ENCODE measurements at places on chromosomes 1 and 21.

- DNase-seq = no peak
Measured at GRCh38 chr1:30317921-30318320, 405.5 kb downstream of the MATN1 start.

- DNase-seq = no peak
Measured at GRCh38 chr1:230286890-230287269, 139.3 kb downstream of the PGBD5 start.

DNA sequence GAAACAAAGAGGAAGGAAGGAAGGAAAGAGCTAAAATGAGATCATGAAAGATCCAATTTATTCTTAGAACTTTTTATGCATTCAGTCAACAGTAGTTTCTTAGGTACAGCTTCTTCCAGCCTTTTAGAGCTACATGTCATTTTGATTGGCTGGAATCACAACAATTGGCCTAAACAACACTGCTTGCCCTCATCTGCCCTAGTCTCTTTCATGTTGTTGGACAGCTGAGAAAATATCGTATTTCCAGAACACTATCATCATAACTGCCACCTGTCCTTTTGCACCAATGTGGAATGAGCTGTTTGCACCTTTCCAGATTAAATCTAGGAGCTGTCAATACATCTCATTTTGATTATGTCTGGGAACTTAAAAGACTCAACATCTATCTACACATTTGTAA, 161.7 kb downstream of the TGFBR3 start:
- DNase-seq = no peak

GRCh38 chr1:38834937-38835827, 24.4 kb downstream of the RRAGC start:
- DNase-seq = peak; percentile 61

GRCh38 chr1:218620956-218621355, 275.8 kb downstream of the TGFB2 start:
- no peak for DNase-seq

GRCh38 chr21:29125191-29125590, 5.3 kb upstream of the MAP3K7CL start:
- no peak for DNase-seq

DNA sequence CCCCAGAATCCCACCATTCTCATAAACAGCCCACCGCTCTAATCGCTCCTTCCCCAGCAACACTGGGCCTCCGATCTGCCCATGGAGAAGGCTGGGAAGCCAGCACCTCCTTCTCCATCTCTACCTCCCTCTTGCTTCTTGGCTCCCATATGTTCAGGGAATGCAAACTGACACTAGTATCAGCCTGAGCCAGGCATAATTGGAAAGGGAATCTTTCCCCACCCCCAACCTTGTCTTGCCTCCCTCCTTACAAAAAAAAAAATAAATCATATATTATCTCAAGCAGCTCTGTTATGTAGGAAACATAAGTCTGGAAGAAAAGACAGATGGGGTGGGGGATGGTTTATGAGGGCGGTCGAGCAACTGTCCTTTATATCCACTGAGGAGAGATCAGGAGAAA, 127.2 kb downstream of the NAV1 start:
- DNase-seq = no peak

DNA sequence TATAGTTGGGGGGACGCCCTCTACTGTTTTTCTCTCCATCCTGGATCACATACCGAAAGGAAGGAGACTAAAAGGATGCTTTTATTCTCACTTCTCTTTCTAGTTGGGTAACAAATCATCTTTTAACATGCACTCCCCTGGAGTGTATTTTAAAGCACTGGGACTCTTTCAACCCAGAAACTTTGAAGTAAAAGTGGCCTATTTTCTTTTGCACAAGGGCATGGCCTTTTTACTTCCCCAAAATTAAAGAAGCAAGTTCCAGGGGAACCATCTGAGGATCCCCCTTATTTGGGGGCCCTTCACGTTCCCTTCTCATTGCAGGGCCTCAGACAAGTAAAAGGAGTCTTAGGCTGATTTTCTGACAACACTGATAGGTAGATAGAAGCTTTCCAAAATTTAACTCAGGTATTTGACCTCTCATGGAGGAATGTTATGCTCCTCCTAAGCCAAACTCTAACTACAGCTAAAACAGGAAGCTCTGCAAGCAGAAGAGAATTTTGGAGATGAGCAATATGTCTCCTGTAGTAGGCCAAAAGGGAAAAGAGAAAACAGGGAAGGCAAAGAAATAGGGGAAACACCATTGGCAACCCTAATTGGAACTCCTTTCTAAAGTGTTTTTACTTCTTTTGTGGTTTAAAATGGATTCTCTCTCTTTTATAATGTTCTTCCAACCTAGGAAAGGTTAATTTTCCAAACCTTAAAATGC, 8.9 kb upstream of the CD46 start:
- no peak for DNase-seq

- DNase-seq = peak; percentile 14
Measured at GRCh38 chr1:21651214-21652042, 17.7 kb downstream of the RAP1GAP start.

DNA sequence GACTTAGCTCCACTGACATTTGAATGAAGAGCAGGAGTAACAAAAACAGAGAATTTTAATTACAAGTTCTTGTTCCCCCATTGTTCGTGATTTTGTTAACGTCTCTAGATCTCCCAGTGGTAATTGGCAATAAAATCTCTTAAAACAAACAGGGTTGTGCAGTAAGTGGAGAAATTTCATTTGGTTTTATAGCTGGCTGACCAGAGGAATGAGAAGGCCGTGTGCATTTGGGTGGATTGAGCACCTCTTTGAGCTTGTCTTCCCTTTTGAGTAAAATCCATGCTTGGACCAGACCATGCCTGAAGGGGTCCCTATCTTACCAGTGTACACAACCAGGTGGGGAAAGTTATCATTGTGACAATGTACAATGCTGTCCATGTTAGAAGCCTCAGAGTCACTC, 137.8 kb downstream of the HIVEP3 start:
- DNase-seq = no peak

DNA sequence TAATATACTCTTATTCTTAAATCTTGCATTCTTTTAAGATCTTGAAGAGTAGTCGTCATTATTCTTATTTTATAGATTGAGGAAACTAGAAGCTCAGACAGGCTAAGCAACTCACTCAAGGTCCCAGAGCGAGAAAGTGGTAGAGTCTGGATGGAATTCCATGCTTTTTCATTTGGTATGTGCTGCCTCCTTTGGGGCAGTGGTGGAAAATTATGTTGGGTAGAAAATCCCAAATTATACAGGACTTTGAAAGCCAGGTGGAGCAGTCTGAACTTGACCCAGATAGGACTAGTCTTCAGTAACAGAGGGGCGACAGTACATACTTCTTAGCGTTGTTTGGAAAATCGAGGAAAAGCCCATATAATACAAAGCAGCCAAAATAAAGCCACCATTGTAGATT, 205.6 kb downstream of the ATG4C start:
- no peak for DNase-seq

DNA sequence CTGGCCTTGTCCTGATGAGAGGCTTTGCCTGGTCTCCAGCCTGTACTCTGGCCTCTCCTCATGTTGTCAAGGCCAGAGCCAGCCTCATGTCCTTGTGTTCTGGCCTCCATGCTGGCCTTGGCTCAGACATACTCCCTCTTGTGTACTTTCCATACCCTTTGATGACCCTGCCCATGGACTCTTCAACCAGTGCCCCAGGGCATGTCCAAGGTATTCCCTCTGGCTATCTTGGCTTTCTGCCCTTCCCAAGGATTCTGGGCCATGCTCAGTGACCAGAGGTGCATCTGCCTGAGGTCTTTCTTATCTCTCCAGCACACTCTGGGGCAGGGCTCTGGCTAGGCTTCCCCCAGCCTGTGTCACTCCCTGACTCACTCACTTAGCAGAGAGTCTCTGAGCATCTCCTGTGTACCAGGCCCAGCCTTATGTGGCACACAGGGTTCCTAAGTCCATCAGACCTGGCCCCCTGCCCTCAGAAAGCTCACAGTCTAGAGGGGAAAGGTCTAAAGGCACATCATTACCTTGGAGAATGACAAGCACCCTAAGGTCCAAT, 141.4 kb upstream of the GRIK3 start:
- DNase-seq = no peak

- no peak for DNase-seq
Measured at GRCh38 chr21:33255404-33255803, 10.8 kb upstream of the IL10RB start.

DNA sequence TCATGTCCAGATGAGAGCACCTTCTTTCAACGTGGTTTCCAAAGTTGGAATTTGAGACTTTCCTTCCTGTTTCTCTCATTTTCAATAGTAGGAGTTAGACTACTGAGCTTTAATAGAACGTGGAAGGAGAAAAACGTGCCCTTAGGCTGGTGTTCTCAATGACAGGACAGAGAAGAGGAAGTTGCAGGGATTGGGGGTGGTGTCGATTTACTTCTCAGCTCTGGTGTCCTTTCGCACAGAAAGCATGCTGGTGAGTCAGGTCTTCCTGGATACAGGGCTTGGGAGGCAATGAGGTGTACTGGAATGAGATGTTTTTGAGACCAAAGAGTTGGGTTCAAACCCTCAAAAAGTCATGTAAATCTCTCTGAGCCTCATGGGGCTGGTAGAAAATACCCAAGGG, 67.1 kb downstream of the HIVEP3 start:
- no peak for DNase-seq

DNA sequence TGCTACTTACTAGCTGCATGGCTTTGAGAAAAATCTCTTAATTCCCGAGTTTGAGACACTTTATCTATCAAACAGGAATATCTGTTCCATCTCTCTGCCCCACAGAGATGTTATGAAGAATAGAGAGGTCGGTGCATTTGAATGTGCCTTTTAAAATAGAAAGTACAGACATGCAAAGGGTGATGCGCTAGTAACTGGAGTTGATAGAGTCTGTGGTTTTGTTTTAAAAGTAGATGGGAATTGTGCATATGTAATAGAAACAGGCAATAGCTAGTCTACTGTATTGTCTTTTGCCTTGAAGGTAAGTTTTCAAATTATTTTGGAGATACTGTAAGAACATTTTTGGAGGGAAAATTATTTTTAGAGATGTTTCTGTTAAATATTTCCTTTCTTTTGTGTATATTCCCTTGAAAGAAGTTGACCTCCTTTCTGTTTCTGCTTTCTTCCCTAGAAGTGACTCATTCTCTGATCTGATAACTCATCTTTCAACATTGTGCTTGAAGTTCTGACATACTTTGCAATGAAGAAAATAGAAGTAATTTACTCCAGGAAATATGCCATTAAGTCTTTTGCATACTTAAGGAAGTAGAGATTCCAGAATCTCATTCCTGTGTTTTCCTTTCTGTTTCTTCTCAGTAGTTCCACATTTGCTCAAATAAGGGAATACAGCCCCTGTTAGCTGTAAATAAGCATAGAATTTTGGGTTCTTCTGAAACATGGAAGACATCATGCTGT, 151.6 kb downstream of the SDCCAG8 start:
- no peak for DNase-seq

DNA sequence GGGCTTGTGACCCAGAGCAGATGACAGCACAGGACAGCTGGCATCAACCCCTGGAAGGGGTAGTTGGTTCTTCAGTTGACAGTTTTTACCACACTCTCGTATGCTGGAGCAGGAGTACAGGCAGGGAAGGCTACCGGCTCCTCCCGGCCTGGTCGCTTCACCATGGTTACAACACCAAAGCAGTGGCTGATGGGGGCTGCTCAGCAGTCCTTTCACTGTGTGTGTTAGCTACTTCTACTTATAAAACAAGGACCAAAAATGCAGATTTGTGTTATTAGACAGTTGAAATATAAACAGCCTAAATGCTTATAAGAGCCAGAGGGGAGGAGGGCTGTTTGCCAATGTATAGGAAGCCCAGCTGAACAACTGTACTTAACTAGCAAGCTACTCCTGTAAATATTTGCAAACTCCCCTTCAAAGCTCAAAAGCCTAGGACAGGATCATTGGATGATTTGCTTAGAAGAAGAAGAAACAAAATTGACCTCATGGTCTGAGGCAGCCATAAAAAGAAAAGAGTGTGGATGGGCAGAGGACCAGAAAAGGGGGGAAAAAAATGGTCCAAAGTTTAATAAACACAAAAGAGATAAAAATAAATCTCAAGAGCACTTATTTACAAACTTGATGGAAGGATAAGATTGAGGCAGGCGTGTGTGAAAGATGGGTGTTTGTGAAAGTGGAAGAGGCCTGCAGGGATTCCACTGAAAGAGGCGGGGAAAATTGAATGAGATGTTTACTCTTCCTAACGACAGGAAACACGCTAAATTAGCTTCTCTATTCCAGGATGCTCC, 57.1 kb downstream of the TGFB2 start:
- DNase-seq = no peak

- no peak for DNase-seq
Measured at GRCh38 chr1:235874261-235874660, 7.6 kb upstream of the LYST start.

DNA sequence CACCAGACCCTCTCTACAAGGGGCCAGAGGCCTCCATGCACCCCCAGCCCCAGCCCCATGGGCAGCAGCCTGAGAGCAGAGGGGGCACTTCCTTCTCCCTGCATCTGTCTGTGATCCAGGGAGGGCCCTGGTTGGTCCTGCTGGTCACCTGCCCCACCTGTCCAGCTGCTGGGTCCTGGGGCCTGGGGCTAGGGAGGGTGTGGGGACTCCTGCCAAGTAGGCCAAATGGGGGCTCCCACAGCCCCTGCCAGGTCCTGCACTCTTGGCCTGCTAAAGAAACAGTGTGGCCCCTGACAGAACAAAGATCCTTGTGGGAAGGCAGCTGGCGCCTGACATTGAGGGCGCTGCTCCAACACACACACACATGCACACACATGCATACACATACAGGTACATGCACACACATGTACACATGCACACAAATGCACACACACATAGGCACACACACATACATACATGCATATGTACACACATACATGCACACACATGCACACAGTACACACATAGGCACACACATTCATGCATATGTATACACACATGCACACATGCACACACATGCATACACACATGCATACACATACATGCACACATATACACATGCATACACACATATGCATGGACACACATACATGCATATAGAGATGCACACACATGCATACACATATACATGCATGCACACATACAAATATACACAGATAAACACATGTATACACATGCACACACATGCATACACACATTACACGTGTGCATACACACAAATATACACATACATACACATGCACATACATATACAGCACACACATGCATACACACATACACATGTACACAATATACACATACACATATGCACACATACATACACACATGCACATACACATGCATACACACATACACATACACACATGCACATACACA, 49.9 kb downstream of the TRPM2 start:
- DNase-seq = no peak

DNA sequence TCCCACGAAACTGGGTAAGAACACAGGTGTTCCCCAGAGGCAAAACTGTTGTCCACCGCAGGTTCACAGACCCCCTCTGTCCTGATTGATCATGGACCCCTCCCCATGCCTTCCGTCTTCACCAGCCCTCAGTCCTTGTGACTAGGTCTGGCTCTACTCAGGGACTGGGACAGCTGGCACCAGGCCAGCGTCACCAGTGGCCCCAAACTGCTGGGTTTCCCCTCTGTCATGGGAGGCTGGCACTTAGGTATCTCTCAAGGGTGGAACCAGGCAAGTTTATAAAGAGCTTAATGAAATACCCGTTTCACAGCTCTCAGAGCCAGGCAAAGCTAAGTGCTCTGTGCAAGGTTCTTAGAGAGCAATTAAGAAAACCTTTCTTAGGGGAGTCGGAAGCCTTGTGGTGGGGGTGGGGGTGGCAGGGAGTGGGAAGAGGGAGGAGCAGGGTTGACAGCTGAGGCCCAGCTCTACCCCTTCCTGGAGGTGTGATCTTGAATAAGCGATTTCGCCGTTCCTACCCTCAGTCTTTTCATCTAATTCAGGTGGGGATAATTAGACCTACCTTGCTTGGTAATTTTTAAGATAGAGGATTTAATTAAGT, 35.0 kb upstream of the IFNLR1 start:
- no peak for DNase-seq
